Large intestine (tissue), 12 donors: ENCODE measurements at places on chromosomes 11 and 22.

DNA sequence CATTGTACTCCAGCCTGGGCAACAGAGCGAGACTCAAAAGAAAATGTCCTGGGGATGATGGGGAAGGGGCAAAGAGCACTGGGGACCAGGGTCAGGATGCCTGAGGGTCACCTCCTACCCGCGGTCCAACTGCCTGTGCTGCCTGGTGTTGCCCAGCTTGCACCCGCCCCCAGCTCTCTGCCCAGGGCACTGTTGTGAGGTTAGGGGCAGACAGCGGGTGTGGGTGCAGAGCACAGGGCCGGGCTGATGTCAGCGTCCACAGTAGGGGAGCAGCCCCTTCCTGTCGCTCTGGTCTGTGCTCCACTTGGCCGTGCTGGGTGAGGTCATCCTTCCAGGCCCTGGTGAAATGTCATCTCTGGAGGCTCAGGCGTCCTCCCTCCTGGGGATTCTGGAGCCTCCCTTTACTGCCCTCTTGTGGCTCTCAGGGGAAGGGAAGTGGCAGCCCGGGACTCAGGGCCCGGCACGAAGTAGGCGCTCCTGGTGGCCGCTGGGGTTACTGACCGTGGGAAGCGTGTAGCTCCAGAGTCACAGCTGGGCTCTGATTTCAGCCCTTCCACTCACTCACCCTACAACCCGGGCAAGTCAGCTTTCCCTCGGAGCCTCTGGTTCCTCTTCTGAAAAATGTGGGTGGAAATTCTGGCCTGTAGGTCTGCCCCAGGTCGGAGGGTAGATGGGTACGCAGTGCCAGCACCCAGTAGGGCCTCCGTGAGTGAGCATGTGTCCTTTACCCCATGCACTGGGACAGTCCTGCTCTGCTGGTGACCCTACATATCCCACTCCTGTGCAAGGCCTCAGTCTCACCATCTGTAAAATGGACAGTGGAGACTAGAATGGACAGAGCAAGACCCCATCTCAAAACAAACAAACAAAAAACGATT is 17.3 kb upstream of the PRR5 start:
- peak; percentile 87 for DNase-seq

DNA sequence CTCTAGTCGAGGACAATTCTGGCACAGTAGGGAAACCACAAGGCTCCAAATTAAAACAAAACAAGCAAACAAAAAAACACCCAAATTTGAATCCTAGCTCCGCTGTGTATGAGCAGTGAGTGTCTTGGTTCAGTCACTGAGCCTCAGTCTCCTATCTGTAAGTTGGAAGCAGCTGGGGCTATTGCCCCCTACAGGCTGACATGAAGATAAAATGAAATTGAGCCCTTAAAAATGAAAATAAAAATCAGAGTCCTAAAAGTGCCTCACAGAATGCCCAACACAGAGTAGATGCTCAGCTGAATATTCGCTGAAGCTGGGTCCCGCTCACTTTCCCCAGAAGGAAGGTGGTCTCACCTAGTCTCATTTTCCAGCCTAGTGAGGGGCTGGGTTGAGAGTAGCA is 65.2 kb downstream of the PDE2A start:
- DNase-seq = no peak

- no peak for DNase-seq
Observed at GRCh38 chr22:18067548-18068341, 10.0 kb upstream of the PEX26 start.

DNA sequence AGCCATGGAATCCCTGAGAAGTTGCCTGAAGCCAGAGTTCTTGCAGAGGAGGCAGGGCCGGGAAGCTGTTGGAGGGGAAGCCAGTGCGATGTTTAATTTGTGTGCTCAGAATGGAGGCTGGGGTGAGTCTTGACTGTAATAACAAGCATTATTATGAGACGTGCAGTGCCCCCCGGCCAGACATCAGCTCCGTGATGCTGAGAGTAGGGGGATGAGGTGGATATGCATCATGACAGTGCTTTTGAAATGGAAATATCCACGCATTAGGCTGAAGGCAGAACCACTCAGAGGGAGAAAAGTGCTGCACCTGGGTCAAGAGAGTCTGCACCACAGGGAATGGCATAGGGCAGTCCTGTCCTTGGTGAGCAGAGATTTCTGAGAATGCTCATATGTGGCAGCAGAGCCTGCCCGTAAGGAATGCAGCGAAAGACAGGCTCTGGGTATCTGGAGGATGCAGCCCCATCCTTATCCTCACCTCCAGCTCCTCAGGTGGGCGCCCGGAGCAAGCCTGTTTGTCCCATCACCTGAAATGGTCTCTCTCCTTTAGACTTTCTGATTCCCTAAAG is 37.6 kb upstream of the SEZ6L start:
- no peak for DNase-seq

GRCh38 chr11:120606211-120607010 is 94.9 kb downstream of the GRIK4 start:
- DNase-seq = no peak

GRCh38 chr11:57276169-57276970 is 39.3 kb upstream of the APLNR start:
- no peak for DNase-seq

- no peak for DNase-seq
Observed at GRCh38 chr11:33375688-33376311, 118.6 kb downstream of the HIPK3 start.
